A549 treated with CORT108297 at 1 μM for 4 hours (cell line): ENCODE measurements at places on chromosomes 12 and 14. TPM values are rescaled to one million over a fixed set of nuclear protein-coding genes. Genes with fewer than 3 reads are reported as not detected.

Gene SIX6
- total RNA-seq: not detected in 5 replicates

Gene WSB2
- 67.5 to 73.5 TPM (median 69.4 TPM) in 5 replicates for total RNA-seq

Gene SERPINA10
- 0.02 to 0.04 TPM in 2 of 5 replicates, not detected in the others for total RNA-seq

Gene DEPDC4
- total RNA-seq: 1.2 to 1.8 TPM (median 1.3 TPM) in 5 replicates

Gene MDGA2
- total RNA-seq: 0.06 TPM in 1 of 5 replicates, not detected in the others

Gene ENDOU
- not detected in 5 replicates for total RNA-seq

Gene DHRS2
- 6.0 to 9.9 TPM (median 8.1 TPM) in 5 replicates for total RNA-seq

Gene A2M
- total RNA-seq: 0.27 TPM in 1 of 5 replicates, not detected in the others

Gene COCH
- total RNA-seq: 21.4 to 26.9 TPM (median 24.2 TPM) in 5 replicates

Gene IFT43
- total RNA-seq: 36.7 to 42.9 TPM (median 39.7 TPM) in 5 replicates

Gene IAPP
- total RNA-seq: not detected in 5 replicates

Gene C14orf180
- not detected in 5 replicates for total RNA-seq

Gene AJUBA
- total RNA-seq: 35.7 to 49.4 TPM (median 39.5 TPM) in 5 replicates

Gene GLT8D2
- 0.25 to 0.35 TPM (median 0.28 TPM) in 5 replicates for total RNA-seq

Gene TMEM229B
- total RNA-seq: 0.11 to 0.21 TPM (median 0.16 TPM) in 5 replicates

Gene LRIG3
- total RNA-seq: 4.4 to 6.3 TPM (median 5.8 TPM) in 5 replicates

Gene ANKRD13A
- 14.6 to 23.0 TPM (median 17.9 TPM) in 5 replicates for total RNA-seq

Gene RFX4
- not detected in 5 replicates for total RNA-seq

Gene HCAR2
- 0.09 to 0.29 TPM (median 0.16 TPM) in 5 replicates for total RNA-seq

Gene COL2A1
- total RNA-seq: 0.02 to 0.14 TPM (median 0.07 TPM) in 5 replicates

Gene CLEC1A
- total RNA-seq: not detected in 5 replicates

Gene MBD6
- total RNA-seq: 18.9 to 33.3 TPM (median 27.2 TPM) in 5 replicates

Gene RNASE7
- not detected in 5 replicates for total RNA-seq

Gene TMPRSS12
- not detected in 5 replicates for total RNA-seq

Gene PMCH
- total RNA-seq: not detected in 5 replicates

Gene CLEC7A
- total RNA-seq: not detected in 5 replicates

Gene POC1B
- 12.0 to 16.7 TPM (median 14.2 TPM) in 5 replicates for total RNA-seq

Gene KIF5A
- 0.10 to 0.36 TPM (median 0.24 TPM) in 5 replicates for total RNA-seq

Gene AHNAK2
- total RNA-seq: 182 to 238 TPM (median 196 TPM) in 5 replicates

Gene RGS6
- not detected in 5 replicates for total RNA-seq

Gene AICDA
- 0.05 to 0.13 TPM (median 0.11 TPM) in 4 of 5 replicates, not detected in the other for total RNA-seq
